ENCODE measurements at places on chromosomes 1 and 21.

- DNase-seq, result no peak
Measured at GRCh38 chr1:51203121-51203873, 32.8 kb upstream of the RNF11 start.

DNA sequence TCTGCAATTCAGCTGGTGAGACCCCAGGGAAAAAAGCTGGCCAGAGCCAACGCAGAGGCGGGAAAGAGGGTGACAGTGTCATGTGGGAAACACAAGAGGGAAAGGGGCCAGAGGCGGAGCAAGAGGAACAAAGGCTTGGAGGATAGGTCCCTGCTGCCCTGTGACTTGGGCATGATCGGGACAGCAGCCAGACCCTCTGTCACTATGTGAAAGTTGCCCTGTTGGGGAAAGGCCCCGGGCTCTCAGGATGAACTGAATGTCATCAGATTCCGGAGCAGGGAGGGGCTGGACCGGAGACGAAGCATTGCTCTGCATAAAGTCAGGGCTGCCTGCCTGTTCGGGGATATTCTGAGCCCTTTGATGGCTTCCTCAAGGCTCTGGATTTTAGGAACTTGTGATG is 5.7 kb upstream of the ELF3 start:
- DNase-seq, result no peak

DNA sequence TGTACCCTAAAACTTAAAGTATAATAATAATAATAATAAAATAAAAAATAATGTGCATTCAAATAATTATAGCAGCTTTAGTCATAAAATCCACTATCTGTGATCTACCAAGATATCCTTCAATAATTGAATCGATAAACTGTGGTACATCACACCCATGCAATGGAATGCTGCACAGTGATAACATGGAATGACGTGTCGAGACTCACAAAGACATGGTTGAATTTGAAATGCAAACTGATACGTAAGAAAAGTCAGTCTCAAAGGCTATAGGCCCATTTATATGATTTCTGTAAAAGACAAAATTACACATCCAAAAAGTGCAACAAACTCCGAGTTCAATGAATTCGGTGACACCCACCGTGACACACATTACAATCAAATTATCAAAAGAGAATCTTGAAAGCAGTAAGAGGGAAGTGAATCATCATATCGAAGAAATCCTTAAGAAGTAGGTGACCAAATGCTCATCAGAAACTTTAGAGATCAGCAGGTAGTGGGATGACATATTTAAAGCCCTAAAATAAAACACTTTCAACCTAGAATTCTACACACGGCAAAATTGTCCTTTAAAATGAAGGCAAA is 5.2 kb upstream of the SPRR2E start:
- no peak for DNase-seq

DNA sequence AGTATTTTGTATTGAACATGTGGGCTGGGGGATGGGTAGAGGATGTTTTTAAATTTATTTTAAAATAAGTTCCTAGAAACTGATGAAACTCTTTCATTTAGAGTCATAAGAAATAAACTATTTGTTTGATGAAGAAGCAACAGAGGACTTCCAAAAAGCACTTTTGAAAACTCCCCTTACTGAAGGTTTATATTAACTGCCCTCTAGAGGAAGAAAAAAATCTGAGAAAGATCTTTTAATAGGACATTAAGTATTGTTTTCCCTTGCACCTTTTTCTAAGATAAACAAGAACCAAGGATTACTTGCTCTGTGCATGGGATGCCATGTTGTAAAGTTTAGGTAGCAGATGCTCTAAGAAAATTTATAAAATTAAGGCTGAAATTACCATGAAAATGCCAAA is 14.1 kb downstream of the DISP1 start:
- no peak for DNase-seq

- peak; percentile 84 for DNase-seq
Measured at GRCh38 chr1:100538913-100539835, 1.2 kb downstream of the GPR88 start.

DNA sequence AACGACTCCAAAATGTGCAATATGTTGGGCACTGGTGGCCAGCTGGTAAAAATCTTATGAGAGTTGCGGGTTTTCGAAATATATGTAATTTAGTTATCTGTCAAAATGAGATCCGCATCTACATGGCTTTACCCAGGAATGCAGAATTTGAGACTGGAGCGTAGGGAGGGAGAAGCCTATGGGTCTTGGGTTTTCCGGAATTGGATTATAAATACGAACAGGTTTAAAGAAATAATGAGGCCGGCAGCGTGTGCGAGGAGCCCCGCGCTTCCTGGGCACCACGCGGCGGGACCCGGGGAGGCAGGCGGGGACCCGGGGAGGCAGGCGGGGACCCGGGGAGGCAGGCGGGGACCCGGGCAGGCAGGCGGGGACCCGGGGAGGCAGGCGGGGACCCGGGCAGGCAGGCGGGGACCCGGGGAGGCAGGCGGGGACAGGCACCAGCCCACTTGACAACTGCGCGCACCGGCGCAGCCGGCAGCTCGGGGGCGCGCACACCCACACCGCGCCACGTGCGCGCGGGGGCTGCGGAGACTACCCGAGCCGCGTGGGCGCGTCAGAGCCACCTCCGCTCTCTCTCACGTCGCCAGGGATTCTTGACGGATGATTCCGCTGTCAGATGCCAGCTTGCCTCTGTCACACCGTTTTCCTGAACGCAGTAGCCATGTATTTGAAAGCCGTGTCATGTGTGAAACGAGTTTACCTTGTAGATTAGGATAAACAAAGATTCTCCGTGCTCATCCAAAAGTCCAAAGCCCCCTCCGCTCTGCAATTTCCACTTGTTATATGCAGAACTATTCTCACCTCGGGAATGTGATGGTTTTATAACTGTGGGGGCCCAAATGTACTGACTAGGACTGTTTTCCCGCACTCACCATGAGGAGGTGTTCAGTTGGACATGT is 54.3 kb upstream of the HNRNPU start:
- peak; percentile 65 for DNase-seq

GRCh38 chr1:90715309-90715708 is 1.8 kb downstream of the BARHL2 start:
- no peak for DNase-seq

DNA sequence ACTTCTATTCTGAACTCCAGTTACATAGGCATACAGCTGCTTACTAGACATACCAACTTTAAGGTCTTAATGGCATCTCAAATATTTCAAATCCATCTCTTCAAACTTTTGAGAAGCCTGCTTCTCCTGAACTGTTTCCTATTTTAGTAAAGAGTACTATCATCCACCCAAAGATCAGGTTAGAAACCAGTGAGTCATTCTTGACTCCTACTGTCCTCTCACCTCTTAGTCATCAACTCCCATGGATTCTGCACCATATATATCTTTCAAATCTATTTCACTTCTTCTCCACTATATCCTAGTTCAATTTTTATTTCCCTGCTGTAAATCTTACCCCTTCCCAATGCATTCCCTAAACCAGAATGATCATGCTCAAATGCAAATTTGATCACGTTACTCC is 18.1 kb upstream of the BEND5 start:
- DNase-seq, result no peak

DNA sequence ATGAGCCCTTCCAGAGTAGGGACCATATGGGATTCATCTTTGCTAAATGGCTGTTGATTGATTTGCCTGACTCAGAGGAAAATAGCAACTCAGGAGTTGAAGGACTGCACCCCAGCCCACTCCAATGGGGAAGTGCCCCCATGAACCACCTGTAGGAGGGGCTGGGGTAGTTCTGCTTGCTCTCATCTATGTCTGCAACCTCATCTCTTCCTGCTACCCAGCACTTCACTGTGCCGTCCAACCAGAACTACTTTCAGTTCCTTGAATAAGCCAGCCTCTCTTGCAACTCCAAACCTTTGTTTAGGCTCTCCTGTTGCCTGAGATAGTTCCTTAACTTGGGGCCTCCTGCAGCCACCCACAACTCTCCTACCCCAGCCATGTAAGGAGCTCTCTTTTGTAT is 26.6 kb downstream of the BEND5 start:
- no peak for DNase-seq

GRCh38 chr1:229440851-229441537 is 7.1 kb upstream of the ACTA1 start:
- DNase-seq, result no peak

- no peak for DNase-seq
Measured at GRCh38 chr1:22747021-22747734, 36.5 kb downstream of the EPHB2 start.

- no peak for DNase-seq
Measured at GRCh38 chr1:109903376-109903930, 7.2 kb upstream of the CSF1 start.

- DNase-seq, result no peak
Measured at GRCh38 chr1:242146652-242147051, 147.8 kb upstream of the MAP1LC3C start.

DNA sequence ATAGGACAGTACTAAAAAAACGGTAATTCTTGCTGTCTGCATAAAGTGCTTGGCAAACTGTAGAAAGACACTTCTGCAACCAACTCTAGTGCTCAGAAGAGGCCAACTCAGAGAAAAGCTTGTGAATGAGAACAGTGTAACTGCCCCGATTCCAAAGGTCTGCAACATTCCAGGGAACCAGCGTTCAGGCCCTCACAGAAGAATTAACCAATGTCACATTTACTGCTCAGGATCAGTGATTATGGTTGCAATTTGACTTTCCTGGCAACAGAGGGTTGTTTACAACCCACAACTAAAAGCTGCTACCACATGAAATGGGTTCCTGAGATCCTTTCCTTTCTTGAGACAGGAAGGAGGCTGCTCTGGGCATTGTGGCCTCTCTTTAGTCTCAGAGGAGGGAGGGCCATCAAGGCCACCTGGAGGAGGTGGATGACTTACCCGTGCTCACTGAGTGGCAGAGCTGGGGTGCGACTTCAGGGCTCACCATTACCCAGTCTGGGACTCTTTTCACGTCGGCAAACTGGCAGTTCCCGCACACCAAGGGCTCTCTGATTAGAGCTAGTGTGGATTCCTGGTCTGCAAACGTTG is 15.3 kb downstream of the SRSF4 start:
- no peak for DNase-seq

GRCh38 chr21:31720330-31720729 is 11.6 kb downstream of the SCAF4 start:
- DNase-seq, result no peak

GRCh38 chr1:51316846-51317120 is 13.6 kb downstream of the TTC39A start:
- no peak for DNase-seq

GRCh38 chr1:206608108-206608698 is 4.1 kb downstream of the EIF2D start:
- peak; percentile 64 for DNase-seq

DNA sequence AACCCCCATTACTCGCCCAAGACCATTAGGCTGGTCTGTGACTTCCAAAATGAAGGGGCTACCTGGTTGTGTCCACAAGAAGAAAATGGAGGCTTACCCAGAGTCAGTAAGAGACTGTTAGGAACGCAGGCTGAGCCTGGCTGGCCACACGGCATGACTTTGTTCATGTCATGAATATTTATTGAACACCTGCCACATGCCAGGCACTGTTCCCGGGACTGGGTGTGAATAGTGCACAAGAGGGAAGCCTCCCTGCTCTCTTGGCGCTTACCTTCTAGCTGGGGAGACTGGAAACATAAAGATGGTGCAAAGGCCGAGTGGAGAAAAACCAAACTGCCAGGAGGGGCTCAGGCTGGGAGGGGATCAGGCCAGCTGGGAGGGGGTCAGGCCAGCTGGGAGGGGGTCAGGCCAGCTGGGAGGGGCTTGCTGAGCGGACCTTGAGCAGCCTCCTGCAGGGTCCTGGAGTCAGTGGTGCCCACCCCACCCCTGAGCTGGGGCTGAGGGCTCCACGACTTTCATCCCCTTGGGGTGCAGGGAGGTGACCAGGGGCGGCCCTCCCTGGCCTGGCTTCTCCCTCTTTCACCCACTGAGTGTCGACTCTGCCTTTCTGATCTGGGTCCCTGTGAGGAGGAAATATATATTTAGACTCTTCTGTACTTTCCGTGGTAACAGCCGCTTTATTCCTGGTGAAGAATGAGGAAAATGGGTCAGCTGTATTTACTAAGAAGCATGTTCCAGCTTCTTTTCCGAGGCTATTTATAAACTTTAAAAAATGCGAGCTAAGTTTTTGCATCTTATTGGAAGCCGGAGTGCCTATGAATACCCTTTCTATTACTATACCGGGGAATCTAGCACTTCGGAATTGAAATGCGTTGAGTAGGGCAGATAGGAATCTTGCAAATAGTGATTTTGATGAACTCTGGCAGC is 139.0 kb downstream of the CAMTA1 start:
- DNase-seq, result no peak

- peak; percentile 52 for DNase-seq
Measured at GRCh38 chr1:38030596-38031512, 15.7 kb downstream of the POU3F1 start.

- no peak for DNase-seq
Measured at GRCh38 chr1:178621822-178622221, 103.2 kb upstream of the RALGPS2 start.

- DNase-seq, result no peak
Measured at GRCh38 chr1:197675583-197676208, 99.6 kb downstream of the DENND1B start.

DNA sequence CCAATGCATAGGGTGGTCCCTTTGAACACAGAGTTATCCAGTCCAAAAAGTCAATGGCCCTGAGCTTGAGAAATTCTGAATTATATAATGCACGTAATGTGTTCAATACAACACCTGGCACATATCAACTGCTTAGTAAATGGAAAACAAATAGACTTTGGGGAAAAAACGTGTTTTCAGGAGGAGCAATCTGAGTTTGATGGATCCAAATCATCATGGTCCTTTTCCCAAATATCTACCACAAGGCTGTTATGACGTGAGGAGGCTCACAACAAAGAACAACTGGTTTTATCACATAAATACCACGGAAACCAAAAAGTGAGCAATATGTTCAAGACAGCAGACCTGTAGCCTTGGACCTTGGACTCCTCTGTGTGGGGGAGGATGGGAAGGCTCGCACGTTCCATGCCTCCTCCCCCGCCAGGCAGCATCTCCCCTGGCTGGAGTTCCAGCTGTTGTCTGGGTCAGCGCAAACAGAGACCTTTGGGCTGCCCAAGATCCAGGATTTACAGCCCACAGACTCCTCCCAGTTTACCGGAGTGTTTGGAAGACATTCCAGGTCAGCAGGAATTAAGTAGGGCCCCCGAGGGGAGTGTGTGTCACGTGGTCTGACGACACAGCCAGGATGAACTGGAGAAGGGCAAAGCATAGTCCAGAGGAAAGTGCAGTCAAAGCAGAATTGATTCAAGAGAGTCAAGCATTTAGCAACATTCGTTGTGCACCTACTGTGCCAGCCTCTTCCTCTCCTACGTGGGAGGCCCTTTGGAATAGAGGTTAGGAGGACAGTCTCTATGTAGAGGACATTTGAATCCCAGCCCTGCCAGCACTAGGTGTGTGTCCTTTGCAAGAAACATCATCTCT is 32.2 kb upstream of the MED18 start:
- DNase-seq, result peak; percentile 82

DNA sequence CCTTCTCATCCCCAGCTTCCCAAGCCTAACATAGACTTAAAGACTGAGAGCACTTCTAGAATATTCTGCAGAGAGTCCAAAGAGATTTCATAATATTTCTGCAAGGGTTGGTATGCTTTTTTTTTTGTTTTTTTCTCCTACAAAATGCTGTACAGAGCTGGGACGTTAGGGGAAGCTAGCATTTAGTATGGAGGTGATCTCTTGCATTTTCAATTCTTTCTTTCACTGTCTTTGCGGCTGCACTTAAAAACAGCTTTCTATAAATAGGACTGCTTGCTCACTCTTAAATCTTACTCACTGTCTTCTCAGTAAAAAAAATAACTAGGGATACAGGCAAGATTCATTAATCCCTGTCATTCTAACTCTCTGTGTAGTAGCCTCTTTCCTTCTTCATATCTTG is 7.4 kb downstream of the DSCAM start:
- DNase-seq, result no peak
